Sigmoid colon (tissue), 7 donors: ENCODE measurements at places on chromosomes 11 and 22. TPM values are rescaled to one million over a fixed set of nuclear protein-coding genes. Genes with fewer than 3 reads are reported as not detected.

DNA sequence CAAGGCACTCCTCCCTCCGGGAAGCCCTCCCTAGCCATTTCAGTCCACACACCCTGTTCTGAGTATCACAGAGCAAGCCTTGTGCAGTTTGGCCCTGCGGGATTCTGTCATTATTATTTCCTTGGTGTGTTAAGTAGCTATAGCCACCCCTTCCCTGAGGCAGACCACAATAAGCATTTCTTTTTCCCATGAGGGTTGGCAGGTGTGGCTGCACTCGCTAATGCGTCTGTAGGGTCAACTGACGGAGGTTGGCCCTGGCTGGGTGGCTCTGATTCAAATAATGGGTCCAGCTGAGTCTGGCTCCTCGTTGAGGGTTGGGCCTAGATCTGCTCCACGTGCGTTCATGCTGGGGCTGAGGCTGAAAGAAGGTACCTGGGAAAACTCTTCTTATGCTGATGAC is 5.1 kb downstream of the F2 start:
- no peak for DNase-seq

GRCh38 chr22:40314041-40314440 is 32.3 kb upstream of the ADSL start:
- no peak for DNase-seq

DNA sequence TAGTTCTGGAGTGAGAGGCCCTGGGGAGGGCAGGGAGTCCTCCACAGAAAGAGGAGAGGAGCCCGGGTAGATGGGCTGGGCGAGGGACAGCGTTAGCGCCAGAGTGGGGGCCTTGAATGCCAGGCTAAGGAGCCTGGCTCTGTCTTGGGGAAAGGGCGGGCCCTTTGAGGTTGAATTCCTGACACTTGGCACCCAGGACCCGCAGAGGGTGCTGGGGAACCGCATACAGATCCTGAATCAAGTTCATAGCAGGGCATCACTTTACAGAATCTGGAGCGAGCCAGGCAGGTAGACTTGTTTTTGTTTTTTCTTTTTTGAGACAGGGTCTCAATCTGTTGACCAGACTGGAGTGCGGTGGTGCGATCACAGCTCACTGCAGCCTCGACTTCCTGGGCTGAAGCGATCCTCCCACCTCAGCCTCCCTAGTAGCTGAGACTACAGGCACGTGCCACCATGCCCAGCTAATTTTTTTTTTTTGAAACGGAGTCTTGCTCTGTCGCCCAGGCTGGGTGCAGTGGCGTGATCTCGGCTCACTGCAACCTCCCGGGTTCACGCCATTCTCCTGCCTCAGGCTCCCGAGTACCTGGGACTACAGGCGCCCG is 6.1 kb downstream of the CARNS1 start:
- no peak for DNase-seq

DNA sequence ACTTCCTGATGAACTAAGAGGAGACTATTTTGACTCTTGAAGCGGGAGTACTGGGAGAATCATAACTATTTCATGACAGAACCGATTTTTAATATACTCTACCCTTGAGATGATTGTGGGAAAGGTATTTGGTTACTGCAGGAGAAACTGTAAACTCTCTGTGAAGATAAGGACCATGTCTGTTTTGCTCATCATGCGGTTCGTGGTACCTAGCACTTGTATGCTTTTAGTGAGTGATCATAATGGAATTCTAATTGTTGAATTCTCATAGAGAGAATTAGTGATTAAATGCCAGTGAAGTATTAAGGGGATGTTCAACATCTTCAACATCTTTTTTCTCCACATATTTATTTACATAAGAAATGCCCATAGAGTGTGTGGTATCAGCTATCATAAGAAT is 11.4 kb downstream of the AASDHPPT start:
- no peak for DNase-seq

GRCh38 chr11:101128571-101129202 is 926 bp downstream of the PGR start:
- peak; percentile 68 for DNase-seq

DNA sequence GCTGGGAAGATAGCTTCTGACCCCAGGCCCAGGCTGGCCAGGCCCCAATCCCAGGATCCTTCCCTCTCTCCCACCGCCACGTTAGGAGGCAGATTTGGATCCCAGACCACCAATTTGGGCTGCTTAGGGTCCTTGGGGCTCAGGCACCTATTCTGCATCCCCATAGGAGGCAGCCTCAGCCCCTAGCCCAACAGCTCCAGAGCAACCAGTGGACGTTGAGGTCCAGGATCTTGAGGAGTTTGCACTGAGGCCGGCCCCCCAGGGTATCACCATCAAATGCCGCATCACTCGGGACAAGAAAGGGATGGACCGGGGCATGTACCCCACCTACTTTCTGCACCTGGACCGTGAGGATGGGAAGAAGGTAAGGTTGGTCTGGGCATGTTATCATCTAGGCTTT is 16.1 kb downstream of the TUB start:
- DNase-seq = peak; percentile 39

- DNase-seq = no peak
Measured at GRCh38 chr11:133081730-133082452, 450.4 kb downstream of the OPCML start.

- no peak for DNase-seq
Measured at GRCh38 chr11:96333191-96333719, 9.7 kb downstream of the MAML2 start.

DNA sequence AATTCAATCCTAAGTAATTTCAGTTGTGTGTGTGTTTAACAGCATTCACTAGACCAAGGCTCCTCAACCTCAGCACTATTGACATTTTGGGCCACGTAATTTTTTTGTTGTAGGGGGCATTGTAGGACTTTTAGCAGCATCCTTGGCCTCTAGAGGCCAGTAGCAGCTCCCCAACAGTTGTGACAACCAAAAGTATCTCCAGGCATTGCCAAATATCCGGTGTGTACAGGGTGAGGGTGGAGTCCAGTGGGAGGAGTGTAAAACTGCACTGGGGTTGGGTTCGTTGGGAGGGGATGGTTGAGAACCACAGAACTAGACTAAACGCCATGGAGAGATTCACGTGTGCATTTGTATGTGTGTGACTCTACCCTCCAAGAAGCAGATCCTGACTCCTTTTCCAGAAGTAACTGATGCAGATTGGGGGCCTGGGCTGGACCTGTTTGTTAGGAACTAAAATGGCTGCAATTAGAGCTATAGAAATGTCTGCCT is 5.9 kb upstream of the PHF21A start:
- no peak for DNase-seq

- DNase-seq = peak; percentile 95
Measured at GRCh38 chr11:72223615-72224563, 678 bp upstream of the INPPL1 start.

SOX6 gene
- total RNA-seq = 6.1 TPM

DYNC2H1 gene
- 29.1 TPM for total RNA-seq

ANGPTL5 gene
- total RNA-seq = not detected

CNTN5 gene
- 0.36 TPM for total RNA-seq

SHANK2 gene
- total RNA-seq = 20.3 TPM

HEPN1 gene
- not detected for total RNA-seq

OR6M1 gene
- not detected for total RNA-seq

TIMM10 gene
- 59.7 TPM for total RNA-seq

POU2AF3 gene
- total RNA-seq = 0.68 TPM

ELF5 gene
- not detected for total RNA-seq

OR6A2 gene
- not detected for total RNA-seq
